ENCODE measurements at places on chromosomes 12 and 14.

- DNase-seq: no peak
Measured at GRCh38 chr12:120760349-120761254, 35.0 kb downstream of the ACADS start.

DNA sequence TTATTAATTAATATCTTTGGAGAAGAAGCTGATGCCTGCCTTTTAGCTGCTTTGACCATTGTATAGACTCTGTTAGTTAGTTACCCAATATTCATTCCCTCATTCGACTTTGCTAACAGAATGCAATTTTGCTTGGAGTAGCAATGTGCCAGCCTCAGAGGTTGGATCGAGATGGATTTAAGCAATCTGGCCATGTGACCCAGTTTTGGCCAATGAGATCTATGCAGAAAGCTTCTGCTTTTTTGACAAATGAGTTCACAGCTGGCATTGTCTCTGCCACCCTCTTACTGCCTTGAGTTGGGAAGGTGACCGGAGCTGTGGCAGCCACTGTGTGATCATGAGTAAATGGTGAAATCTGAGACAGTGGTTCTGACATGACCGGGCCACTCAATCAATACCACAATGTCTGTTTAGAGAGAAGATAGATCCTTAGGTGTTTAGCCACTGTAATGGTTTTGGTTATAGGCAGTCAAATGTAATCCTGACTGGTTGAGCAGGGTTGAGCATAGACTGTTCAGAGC is 74.9 kb upstream of the MED13L start:
- DNase-seq: no peak

- no peak for DNase-seq
Measured at GRCh38 chr12:51156245-51156765, 16.6 kb downstream of the TFCP2 start.

- no peak for DNase-seq
Measured at GRCh38 chr12:3842517-3842916, 30.7 kb downstream of the PARP11 start.

DNA sequence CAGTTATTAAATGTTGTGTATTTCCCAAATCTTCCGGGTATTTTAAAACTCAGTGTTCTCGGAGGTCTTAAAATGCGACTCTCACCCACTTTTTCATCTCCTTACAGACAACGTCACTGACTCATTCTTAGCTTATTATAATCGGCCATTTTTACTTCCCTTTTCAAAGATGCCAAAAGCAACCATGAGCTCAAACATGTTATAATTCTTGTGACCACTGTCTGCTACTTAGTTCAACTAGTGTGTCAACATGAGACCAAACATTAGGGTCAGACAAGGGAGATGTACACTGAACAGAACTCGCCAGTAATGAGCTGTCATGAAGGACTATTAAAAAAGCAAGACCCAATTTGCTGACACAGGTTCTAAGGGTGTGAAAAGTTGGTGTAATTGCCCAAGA is 4.2 kb upstream of the GRIP1 start:
- no peak for DNase-seq

DNA sequence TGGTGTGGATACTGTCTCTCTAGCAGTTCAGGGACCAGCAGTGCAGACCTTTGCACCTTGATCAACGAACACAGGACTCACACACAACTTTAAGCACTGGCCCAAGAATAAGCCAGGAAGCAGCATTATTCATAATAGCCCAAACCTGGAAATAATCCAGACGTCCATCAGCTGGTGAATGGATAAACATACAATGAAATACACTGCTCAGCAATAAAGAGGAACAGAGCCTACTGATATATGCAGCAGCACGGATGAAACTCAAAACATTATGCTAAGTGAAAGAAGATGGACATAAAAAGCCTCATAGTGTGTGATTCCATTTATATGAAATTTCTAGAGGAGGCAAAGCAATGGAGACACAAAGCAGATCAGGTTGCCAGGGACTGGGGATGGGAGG is 303.9 kb upstream of the FKBP4 start:
- no peak for DNase-seq

- no peak for DNase-seq
Measured at GRCh38 chr12:46499226-46499625, 126.7 kb upstream of the SLC38A2 start.

GRCh38 chr12:25566202-25566949 is 13.3 kb upstream of the LMNTD1 start:
- no peak for DNase-seq

- DNase-seq: no peak
Measured at GRCh38 chr12:57341275-57341990, 89.4 kb downstream of the R3HDM2 start.

GRCh38 chr14:24984846-24985589 is 64.9 kb downstream of the STXBP6 start:
- DNase-seq: no peak

DNA sequence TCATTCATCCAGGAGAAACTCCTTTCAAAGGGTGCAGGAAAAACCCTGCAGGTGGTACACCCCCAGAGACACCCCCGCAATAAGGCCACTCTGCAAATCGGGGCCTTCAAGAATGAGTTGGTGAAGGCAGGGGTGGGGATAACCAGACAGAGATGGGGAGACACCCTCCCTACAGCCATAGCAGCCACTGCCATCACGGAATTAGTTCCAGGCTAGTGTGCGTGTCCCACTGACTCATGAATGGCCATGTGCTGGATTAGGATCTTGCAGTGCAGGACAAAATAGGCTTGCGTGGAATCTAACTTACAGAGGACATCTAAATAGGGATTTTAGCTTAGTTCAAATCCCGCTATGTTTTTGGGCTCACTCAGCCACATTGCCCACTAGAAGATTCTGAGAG is 37.8 kb downstream of the SPRING1 start:
- DNase-seq: no peak

- DNase-seq: no peak
Measured at GRCh38 chr14:21505012-21505553, 6.1 kb downstream of the METTL3 start.

DNA sequence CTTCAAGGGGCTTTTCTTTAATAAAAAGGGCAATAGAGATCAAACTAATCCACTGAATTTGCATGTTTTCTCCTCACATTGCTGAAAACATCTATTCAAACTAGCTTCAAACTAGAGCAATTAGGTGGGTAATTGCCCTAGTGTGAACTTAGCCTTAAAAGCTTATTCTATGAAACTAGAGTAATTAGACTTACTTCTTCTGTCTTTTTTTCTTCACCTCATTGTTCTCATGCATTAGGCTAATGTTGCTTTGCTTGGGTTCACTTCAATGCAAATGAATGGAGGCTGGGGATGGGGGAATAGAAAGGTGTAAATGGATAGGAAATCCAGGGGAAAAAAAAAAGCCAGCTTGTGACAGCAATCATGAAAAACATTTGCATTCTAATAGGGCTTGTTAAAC is 414.8 kb upstream of the LMO3 start:
- DNase-seq: no peak

DNA sequence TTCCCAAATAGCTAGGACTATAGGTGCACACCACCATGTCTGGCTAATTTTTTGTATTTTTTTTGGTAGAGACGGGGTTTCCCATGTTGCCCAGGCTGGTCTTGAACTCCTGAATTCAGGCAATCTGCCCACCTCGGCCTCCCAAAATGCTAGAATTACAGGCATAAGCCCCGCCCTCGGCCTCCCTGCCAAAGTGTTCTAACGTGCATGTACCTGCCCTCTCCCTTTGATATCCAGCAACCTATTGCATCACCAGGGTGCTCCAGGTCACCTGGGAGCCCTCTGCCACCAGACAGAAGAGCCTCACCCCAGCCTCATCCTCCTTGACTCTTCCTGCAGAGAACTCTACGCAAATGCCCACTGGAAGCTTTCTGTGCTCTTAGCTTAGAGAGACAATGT is 2.2 kb upstream of the EML1 start:
- no peak for DNase-seq

GRCh38 chr12:3145033-3145432 is 67.9 kb downstream of the TSPAN9 start:
- DNase-seq: no peak

DNA sequence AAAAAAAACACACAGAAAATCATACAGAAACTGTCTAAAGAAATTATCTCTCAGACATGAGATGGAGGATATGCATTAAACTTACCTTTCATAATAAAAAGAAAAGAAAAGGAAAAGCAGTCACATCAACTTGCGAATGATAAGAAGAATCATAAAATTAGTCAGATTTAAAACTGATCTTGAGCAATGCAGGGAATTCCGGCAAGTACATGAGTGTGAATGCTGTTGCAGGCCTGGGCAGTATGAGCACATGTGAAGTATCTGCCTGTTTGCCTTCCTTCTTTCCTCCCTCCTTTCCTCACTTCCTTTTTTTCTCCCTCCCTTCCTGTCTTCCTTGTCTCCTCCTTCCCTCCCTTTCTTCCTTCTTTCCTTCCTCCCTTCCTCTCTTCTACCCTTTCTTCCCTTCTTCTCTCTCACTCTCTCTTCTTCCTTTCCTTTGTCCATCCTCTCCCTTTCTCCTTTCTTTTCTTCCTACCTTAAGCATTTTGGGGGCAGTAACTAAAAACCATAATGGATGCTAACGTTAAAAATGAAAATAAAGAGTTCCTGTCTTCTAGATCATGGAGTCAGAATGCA is 38.5 kb upstream of the SLC6A15 start:
- DNase-seq: no peak

GRCh38 chr14:65854215-65854614 is 441.7 kb downstream of the FUT8 start:
- no peak for DNase-seq

- no peak for DNase-seq
Measured at GRCh38 chr12:120376416-120376815, 7.5 kb upstream of the MSI1 start.

- DNase-seq: no peak
Measured at GRCh38 chr14:86035882-86036281, 505.9 kb downstream of the FLRT2 start.

DNA sequence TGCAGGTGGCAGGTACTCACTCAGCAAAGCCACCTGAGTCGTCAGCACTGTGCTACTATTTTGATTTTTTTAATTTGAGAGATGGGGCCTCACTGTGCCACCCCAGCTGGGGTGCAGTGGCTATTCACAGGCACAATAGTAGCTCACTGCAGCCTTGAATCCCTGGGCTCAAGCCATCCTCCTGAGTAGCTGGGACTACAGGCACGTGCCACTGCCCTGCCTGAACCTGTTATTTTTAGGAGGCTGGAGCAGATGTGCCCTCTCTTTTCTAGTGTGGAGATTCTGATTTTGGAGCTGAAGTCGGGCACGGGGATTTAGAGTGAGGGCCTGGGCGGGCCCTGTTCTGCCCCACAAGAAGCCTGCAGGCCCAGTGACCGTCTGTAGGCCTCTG is 17.3 kb downstream of the SLC25A47 start:
- no peak for DNase-seq

- DNase-seq: no peak
Measured at GRCh38 chr12:39368891-39369290, 74.0 kb downstream of the KIF21A start.

GRCh38 chr12:89200217-89200616 is 152.1 kb downstream of the DUSP6 start:
- no peak for DNase-seq

GRCh38 chr12:4393211-4393610 is 13.7 kb upstream of the FGF23 start:
- no peak for DNase-seq
